Activated naive CD4-positive, alpha-beta T cell treated with anti-CD3 and anti-CD28 coated beads, Interleukin-2, amount 50 U/mL, for 72 hours (primary cell): ENCODE measurements at places on chromosomes 4 and X. TPM values are rescaled to one million over a fixed set of nuclear protein-coding genes. Genes with fewer than 3 reads are reported as not detected.

Gene NR3C2
- 7.1 TPM for total RNA-seq

Gene LRRC66
- total RNA-seq = 0.19 TPM

GRCh38 chrX:41935832-41936231 lies 12.5 kb upstream of the CASK start:
- DNase-seq = no peak

GRCh38 chrX:16136080-16136479 lies 12.7 kb downstream of the GRPR start:
- no peak for DNase-seq

GRCh38 chrX:138928737-138929459 lies 217.4 kb upstream of the FGF13 start:
- DNase-seq = no peak

Gene LUZP4
- not detected for total RNA-seq

Gene CDKL2
- total RNA-seq = 1.5 TPM

DNA sequence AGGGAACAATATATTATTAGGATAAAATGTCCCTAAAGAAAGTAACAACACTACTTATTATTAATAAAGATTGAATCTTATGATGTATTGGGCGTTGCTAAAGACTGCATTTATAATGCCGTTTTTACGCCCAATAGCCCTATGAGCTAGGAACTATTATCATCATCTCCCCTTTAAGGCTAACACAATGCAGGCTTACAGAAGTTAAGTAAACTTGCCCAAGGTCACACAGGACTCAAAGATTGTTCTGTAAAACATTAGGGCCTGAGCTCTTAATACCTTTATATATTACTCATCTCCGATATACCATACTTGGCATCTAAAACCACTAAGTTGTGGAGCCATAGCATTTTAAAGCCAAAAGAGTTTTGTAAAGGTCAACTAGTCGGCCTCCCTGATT lies 149.5 kb downstream of the FAM13A start:
- DNase-seq = no peak

DNA sequence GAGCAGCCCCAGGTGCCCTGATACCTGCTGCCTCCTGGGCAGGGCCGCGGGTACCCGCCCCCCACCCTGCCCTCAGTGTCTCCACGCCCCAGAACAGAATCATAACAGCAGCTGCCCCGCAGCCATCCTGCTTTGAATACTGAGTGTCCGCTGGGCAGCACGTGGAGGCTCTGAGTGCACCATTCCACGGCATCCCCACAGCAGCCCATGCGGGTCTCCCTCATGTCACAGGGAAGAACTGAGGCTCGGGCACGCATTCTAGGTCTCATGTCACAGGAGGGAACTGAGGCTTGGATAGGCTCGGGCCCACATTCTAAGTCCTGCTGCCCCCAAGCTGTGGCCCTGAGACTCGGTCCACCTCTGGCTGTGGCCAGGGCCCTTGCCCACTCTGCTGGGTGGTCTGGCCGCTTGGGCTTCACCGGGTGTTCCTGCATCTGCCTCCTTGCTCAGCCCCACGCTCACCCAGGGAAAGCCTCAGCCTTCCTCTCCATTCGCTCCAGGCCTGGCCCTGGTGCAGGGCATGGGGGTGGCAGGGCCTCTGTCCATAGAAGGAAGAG lies 221.6 kb upstream of the PSAPL1 start:
- no peak for DNase-seq

Gene HTR2C
- total RNA-seq = not detected

DNA sequence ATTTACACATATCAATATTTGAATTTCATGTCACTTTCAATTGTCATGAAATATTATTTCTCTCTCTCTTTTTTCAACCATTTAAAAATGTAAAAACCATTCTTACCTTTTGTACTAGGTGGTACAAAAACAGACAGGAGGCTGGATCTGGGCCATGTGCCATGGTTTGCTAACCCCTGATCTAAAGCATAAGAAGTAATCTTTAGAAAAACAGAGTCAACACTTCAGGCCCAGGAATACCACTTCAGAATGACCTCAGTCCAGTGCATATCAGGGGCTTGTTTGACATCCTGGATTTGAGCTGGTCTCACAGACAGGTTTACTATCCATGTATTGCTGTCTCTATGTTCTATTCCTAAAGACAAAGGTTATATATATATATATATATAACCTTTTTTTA lies 102.5 kb downstream of the DCHS2 start:
- DNase-seq = no peak

Gene NLRP2B
- total RNA-seq = not detected

DNA sequence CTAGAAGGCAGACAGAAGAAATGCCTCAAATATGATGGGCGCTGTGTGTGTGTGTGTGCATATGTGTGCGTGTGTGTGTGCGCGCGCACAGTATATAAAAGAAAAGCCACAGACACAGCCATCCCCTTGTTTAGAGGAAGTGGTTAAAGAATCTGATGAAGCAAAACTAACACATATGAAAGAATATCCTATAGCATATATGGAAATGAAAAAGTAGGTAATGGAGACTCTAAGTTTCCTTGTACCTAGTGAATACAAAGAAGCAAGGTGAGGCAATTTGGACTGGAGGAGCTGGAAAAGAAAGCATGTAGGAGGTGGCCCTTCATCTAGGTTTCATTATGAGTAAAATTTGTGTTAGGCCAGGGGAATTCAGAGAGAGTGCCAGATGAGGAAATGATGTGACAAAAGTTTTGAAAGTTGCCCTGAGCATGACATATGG lies 58.6 kb upstream of the MCF2 start:
- DNase-seq = no peak

Gene VGLL1
- total RNA-seq = not detected

Gene DDX53
- total RNA-seq = not detected

Gene HMX1
- not detected for total RNA-seq

DNA sequence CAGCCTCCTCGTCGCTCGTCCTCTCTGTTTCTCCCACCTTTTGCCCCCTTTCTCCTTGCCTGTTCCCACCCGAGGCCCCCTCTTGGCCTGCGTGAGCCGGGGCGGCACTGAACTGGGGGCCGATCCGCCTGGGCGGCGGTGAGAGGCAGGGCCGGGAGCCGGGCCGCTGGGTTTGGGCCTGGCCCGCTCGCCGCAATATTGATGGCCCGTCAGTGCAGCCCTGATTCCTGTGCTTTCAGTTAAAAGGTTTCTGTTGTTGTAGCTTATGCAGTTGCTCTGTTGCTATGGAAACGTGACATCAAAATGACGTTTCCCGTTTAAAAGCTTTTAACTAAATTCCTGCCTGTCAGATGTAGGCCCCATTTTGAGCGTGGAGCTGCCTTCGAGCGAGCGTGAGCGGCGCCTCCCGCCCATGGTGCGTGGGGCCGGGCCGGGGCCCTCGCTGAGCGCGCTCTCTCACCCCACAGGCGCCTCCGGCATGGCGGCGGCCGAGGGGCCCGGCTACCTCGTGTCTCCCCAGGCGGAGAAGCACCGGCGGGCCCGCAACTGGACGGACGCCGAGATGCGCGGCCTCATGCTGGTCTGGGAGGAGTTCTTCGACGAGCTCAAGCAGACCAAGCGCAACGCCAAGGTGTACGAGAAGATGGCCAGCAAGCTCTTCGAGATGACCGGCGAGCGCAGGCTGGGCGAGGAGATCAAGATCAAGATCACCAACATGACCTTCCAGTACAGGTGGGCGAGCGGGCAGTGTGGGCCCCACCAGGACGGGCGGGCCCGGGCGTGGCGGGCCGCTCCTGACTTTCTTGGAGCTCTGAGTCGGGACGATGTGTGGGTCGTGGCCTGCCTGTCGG lies at the start of gene MSANTD1:
Gene MSANTD1, plus strand, starts transcription at position 349 of the 851 bp plus-strand sequence. Its CDS starts 64 bp downstream, at position 413.
- no peak for DNase-seq

DNA sequence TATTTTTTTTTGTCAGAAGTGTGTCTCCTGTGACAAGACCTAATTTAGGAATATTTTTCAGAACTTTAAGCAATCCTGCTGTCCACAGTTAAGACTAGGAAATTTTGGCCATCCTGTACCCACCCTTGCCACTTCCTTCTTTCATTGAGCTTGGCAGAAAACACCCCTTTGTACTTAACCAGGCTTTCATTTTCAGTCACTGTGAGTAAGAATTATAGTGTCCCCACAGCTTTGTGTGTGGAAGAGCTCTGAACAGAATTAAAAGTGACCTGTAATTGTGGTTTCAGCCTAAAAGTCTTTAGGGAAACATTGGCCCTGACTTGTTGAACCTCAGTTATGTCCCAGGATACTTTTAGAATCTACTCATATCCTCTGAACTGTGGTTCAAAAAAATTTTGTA lies 153.7 kb upstream of the BMP3 start:
- no peak for DNase-seq

DNA sequence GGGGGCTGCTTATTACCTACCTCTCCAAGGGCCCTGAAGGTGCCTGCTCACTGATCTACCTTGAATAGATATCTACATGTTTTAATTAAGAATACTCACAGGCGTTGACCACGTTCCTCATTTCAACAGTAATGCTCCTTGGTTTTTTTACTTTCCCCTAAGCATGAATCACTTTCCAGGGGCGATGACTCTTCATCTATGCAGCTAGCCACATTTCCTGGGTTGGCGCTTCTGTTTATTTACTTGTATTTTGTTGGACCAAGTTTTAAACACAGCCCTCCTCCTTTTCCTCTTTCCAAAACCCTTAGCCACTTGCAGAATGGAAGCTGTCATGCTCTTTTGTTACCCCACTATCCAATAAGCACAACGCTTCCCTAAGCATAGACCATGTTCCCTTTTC lies 50.8 kb downstream of the CBLL2 start:
- DNase-seq = no peak

Gene GPR82
- not detected for total RNA-seq

Gene CLCN4
- not detected for total RNA-seq

GRCh38 chr4:179582164-179582905 lies 2140.1 kb upstream of the AGA start:
- no peak for DNase-seq

DNA sequence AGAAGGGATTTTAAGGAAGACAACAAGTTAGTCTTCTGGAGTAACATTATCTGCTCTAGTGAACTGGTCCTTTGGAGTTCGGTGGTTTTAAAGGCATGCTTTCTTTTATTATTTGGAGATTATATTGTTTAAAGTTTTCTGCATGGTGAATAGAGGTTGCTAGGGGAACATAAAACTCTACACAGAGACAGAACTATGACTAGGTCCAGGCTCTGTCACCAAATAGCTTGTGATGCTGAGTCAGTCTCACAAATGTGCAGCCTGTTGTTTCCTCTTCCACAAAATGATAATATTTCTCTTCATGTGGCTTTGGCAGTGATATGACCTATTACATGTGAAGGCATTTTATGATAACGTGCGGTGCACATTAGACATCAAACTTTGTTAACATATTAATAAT lies 132.6 kb downstream of the PACRGL start:
- no peak for DNase-seq

DNA sequence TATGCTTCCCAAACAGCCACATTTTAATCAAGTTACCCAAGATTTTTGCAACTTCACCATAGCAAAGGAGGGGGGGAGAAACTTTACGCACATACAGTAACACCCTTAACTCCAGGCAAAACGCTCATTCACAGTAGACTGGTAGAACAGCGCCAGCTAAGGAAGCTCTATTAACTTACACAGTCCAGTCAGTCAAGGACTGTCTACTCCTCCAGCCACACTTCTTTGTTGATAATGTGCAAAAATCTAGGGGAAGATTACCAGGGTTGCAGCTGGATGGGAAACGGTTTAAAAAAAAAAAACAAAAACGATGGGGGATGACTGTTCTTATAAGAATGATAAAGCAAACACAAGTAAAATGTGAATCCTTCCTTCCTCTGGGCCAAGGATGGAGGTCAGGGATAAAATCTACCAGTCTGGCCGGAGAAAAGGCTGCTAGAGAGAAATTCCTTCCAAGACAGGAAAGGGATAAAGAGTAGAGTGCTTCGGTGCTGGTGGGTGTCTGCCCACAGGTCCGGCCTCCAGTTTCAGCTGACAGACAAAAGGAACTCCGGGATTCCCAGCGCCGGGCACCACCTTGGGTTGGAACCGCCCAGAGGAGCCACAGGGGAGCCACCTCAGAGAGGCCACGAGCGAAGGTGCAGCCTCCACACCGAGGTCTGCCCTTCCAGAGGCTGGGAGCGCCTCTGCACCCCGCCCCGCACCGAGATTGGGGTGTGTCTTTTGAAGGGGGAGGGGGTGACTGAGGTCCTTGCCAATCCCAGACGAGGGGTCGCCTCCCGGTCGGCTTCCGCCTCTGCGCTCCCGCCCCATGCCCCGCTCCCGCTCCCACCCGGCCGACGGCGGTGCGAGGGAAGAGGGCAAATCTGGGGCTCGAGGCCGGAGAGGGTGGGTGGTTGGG lies 811 bp downstream of the ANKRD50 start:
- DNase-seq = peak; percentile 57

Gene SUPT20HL1
- 0.21 TPM for total RNA-seq

- no peak for DNase-seq
Measured at GRCh38 chr4:95155759-95156451, 392.9 kb downstream of the UNC5C start.

GRCh38 chrX:133389975-133390374 lies 25.3 kb downstream of the GPC4 start:
- DNase-seq = no peak

Gene AGTR2
- not detected for total RNA-seq
